Spinal cord (tissue), 10 donors: ENCODE measurements at places on chromosomes 2 and 18. TPM values are rescaled to one million over a fixed set of nuclear protein-coding genes. Genes with fewer than 3 reads are reported as not detected.

DNA sequence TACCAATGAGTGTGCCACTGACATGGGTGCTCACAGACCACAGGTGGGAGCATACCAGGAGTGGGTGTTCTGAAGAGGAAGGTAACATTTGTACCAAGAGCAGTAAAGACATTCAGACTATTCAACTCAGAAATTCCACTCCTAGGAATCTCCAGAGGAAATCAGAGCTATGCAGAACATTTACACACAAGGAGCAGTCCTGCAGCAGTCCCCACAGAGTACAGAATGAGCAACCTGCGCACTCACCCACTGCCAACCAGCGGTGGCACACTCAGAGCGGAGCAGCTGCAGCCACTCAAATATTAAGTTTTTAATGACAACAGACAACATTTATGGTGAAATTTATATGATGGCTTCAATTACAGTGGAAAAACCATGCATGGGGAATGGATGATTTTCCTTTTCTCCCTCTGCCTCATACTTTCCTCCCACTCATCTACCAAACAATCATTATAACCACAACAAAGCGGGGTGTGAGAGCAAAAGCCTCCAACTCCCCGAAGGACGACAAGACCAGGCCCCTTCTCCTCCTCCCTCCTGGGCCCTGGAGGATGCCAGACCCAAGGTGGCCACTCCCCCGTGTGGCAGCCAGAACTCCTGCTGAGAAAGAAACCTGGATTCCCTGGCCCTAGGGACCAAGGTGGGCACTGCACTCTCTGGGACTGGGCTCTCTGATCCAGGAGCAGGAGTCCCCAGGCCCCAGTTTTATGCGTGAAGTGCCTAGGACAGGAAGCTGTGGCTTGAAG, 5.4 kb downstream of the HS6ST1 start:
- peak; percentile 66 for DNase-seq

- DNase-seq = no peak
Measured at GRCh38 chr2:205032093-205032551, 486.8 kb downstream of the PARD3B start.

DNA sequence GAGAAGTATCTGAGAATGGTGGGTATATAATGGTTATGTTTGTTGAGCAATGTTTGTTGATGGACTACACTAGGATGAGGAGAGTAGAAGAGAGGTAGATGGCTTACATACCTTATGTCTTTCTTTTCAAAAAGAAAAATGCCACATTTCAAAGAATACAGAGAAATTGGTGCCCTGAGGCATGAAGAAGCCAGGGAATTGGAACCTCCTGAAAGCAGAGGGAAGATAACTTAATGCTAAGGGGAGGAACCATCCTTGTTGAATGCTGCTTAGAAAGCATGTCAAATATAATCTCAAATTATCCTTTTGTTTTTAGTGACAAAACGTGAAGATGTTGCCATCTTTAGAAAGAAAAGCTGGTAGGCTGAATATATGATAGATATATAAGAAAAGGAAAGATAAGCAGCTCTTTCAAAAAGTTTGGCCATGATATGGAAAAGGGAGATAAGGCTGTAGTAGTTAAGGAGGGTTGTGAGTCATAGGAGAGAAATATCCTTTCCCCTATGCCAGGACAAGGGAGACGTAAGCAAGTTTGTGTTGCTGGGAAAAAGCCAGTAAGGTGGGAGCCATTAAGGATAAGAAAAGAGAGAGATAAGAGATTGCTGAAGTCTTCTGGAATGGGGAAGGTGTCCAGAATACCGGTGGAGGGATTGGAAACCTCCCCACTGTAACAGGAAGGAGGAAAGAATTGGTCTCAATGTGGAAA, 66.3 kb downstream of the SCN2A start:
- DNase-seq = no peak

DNA sequence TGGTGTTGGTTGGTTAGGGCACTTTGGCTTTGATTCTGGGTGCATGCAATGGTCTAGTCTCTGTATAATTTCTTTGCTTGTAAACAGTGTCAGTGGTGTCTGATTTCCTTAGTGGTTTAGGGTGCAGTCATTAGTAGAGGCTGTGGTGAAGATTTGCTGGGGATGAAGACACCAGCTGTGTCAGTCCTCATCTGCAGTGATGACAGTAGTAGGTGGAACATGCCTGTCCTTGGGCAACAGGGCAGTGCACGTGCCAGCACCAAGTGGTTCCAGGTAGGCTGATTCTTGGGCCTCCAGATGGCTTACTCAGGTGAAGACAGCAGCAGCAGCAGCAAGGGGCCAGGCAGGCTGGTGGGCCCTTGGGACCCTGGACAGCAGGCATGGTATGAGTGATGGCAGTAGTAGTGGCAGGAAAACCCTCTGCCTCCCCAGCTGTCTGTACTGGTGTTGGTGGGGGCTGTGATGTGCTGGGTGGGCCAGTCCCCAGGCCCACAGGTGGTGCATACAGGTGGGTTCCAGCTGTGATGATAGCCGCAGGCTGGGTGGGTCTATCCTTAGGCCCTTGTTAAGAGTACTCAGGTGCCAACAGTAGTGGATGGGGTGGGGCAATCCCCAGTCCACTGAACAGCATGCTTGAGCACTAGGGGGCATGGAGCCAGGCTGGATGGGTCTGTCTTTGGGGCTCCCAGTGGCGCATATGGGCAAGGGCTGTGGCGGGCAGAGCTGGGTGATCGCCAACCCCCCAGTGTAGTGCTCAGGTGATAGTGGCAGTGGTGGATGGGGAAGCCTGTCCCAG, 140.7 kb upstream of the THUMPD2 start:
- no peak for DNase-seq

DNA sequence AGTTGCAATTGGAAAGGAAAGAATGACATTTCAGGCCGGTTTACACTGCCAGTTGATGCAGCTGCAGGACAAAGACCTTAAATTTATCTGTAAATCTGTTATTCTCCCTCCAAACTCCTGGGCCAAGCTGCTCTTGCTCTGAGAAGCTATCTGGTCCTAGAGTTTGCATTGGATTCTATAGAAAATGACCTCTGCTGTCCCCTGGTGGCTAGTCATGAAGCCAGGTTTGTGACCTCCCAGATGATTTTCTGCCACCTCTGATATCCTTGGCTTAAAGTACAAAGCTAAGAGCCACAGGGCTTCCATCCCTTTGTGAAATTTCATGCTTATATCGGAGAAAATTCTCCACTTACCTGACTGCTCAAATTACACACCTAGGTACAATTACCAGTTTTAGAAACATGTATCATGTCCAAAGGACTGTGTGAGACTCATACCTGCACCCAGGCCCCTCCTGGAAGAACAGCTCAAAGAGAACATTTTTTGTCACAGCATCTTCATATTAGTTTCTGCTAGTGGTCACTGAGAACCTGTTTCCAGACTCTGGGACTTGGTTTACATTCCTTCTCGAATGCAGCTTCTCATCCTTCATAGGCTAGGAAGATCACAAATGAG, 28.9 kb upstream of the IER3IP1 start:
- no peak for DNase-seq

- no peak for DNase-seq
Measured at GRCh38 chr18:25786758-25787157, 303.7 kb downstream of the SS18 start.

- DNase-seq = no peak
Measured at GRCh38 chr2:128790541-128791001, 471.9 kb upstream of the HS6ST1 start.

DNA sequence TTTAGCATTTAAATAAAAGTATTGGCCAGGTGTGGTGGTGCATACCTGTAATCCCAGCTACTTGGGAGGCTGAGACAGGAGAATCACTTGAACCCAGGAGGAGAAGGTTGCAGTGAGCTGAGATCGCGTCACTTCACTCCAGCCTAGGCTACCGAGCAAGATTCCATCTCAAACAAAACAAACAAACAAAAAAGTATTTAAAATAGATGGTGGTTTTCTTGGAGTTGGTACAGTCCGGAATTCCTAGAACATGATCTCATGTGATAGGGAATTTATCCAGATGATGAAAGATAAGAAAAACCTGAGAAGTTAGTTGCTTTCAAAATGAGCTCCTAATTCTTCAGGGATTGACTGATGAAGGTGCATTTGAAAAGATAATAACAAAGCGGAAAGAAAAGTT, 62.0 kb downstream of the BIRC6 start:
- DNase-seq = no peak

- DNase-seq = no peak
Measured at GRCh38 chr2:237693291-237693994, 66.1 kb downstream of the LRRFIP1 start.

GRCh38 chr18:56207989-56208388, 430.4 kb downstream of the TXNL1 start:
- no peak for DNase-seq

DNA sequence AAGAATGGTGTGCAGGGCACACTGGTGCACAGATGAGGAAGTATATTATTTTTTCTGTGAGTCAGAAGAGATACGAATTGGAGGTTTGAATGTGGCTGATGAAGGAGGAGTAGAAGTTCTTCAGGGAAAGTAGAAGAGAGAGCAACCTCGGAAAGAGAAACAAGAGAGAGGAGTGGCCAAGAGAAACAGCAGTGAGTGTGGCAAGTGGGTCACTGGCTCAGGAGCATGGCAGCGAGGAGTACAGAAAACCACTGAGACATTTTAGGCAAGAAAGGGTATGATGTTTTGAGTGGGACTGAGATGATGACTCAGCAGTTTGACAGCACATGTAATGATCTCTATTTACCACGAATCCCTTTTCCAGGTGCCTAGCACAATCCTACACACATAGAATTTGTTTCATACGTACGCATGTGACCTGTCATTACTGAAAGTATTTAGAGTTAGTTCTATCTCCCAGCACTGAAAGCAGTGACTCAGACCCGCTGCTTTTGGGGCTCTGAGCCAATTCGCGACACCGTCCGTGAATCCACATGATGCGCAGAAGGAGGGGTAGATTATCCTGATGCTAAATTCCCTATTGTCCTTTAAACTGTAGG, 915.4 kb downstream of the DCDC2C start:
- no peak for DNase-seq

Gene ABI2
- 69.0 TPM for total RNA-seq

Gene COLEC11
- 1.1 TPM for total RNA-seq
